CMK (cell line): ENCODE measurements at places on chromosomes 11 and 22.

GRCh38 chr11:61357233-61357893 is 4.3 kb downstream of the CYB561A3 start:
- no peak for DNase-seq

DNA sequence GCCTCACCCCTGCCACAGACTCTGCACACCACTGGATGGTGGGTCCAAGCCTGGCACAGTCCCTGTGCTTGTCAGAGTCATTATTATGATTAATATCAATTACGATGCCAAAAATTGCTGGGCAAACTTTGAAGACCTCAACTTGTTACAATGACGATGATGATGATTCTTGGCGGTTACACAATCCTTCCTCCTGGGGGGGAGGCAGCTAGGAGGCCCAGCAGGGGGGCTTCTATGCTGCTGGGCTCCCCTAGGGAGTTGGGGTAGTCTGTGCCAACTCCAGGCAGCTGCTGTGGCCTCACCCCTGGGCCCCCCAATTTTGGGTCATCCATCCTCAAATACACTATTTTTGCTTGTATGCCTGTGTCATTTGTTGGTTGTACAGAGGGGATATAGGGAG is 12.0 kb downstream of the SLC35E4 start:
- no peak for DNase-seq

DNA sequence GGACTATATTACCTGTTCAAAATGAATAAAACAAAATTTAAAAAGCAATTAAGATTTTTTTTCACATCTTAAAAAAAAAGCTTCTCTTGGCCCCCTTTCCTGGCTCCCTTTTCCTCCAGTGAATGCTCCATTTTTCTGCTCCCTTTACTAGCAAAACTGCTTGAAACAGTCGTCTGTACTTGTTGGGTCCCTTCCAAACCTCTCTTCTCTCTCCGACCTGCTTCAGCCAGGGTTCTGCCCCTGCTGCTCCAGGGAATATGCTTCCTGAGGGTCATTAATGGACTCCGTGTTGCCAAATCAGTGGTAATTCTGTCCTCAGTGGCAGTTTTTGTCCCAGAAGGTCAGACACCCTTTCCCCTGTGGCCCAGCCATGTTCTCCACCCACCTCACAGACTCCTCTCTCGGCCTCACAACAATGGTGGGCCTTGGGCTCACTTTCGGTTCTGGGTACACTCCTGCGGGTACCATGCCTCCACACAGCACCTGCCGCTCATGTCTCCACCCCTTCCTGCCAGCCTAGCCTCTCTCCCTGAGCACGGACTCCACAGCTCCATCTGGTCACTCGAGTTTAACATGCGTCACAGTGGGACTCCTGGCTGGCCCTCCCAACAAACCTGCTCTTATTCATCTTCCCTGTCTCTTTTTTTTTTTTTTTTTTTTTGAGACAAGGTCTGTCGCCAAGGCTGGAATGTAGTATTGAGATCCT is 7.8 kb upstream of the POLR3H start:
- no peak for DNase-seq

DNA sequence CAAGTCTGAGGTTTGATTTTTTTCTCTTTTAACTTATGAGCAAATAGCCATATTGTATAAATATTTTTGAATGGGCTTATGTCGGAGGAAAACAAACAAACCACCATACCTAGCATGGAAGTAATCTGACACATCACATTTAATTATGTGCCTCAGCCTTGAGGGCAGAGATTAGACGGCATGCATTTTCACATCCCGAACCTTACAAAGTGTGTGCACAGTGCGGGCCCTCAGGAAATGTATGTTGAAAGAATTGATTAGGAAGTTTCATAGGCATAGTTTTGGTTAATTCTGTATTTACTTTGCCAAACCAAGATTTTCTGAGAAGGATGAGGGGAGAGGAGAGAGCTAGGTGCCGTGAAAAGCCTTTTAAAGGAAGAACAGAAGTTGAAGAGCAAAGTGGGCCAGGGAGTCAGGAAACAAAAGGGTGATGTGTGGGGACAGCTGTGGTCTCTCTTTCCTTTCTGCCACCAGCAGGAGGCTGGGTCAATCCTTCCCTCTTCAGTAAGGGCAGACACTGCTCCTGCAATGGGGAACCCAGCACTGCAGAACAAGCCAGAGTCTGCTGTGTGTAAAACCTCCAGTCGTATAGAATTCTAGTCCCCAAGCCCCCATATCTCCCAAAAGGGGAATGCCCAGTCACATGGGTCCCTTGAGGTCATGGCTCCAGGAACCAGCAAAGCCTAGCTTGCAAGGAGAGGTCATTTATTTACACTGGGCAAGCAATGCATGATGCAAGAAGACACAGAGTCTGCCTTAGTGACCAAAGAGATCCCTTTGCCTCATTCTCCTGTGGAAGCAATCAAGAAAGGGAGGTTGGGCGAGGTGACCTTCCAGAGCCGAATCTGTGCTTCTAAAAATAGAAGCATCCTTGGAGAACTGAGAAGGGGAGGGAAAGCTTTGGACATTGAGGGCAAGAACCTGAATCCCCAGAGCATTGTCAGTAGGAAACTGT is 71.1 kb upstream of the OLFML1 start:
- no peak for DNase-seq

DNA sequence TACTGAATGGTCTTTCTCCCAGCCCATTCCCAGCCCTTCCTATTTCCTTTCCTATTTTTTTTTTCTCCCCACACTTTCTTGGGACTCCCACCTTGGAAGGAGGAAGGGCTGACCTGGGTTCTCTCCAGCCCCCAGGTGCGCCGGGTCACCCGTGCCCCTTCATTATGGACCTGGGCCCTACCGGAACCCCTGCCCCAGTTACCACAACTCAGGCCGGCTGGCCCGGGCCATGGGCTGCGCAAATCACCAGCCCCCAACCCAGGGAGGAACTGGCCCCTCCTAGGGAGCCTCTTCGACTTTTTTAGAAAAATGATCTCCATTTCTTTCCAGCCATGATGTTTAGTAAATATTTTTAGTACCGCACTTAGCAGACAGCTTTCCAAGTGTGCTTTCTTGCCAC is 62.2 kb downstream of the MORC2 start:
- no peak for DNase-seq

DNA sequence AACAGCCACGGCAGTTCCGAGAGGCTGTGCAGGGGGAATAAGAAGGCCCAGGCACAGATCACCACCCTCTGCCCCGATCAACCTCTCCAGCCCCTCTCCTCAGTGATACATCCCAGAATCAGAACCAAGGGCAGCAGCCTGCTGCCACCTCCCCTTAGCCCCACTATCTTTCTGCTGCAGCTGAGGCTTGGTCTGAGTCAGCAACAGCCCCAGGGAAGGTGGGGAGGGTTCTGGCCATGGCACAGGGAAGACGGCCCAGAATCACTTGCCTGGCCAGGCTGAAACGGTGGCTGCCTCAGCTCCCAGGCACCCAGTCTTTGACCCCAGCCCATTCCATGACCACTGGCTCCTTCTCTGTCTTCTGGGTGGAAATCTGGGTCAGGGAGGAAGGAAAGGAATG is 2.3 kb downstream of the CHID1 start:
- DNase-seq, result no peak

DNA sequence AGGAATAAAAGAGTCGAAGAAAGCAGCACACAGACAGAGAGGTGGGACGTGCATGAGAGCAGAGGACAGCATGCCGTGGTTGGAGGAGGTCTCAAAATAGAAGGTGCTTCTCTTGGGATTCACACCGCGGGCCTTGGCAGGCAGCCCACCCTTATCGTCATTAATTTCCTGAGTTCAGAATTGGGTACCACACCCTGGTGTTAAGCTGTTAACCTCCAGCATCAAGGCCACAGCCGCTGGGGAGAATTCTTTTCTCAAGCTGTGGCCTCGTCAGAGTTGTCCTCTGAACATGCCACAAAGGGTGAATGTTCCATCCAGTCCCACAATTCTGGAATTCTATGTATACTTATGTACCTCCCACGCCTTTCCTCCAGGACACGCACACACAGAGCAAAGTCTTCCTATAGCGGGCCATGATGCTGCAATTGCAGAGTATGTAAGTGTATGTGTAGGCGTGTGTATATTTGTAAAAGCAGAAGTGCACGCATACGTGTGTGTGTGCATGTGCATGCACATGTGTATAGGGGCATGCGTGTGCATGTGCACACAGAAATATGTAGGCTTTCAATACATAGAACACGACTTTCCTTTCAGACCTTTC is 39.0 kb downstream of the ADAMTS8 start:
- no peak for DNase-seq

DNA sequence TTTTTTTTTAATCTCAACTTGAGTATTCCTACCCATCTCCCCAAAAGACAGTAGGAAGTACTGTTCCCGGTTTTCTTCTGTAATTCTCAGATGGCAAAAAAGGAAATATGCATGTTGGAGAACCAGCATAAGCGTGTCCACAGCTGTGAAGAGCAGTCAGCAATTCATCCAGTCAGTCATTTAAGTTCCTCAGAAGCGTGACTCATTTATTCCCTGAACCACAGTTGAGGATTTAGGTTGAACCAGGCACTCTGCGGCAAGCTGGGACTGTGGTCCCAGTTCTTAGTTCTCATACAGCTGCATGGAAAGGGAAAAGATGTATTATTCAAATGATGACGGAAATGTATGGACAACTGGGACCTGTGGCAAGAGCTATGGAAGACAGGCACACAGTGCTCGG is 61.0 kb upstream of the MYO18B start:
- DNase-seq, result no peak

DNA sequence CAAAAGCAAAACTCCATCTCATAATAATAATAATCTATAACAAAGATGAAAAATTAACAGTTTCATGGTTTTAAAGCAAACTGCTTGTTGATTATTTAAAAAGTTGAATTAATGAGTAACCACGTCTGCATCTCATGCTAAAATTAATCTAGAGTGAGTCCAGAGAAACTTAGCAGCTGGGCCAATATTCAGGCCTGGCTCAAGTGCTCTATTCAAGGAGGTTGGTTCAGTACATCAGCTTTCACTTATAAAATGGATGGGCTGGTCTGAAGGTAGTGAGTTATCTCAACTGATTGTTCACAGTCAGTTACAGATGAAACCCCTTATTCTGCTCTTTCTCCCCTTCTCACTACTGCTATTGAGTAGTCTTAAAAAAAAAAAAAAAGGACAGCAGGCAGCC is 23.1 kb downstream of the VSTM5 start:
- no peak for DNase-seq

DNA sequence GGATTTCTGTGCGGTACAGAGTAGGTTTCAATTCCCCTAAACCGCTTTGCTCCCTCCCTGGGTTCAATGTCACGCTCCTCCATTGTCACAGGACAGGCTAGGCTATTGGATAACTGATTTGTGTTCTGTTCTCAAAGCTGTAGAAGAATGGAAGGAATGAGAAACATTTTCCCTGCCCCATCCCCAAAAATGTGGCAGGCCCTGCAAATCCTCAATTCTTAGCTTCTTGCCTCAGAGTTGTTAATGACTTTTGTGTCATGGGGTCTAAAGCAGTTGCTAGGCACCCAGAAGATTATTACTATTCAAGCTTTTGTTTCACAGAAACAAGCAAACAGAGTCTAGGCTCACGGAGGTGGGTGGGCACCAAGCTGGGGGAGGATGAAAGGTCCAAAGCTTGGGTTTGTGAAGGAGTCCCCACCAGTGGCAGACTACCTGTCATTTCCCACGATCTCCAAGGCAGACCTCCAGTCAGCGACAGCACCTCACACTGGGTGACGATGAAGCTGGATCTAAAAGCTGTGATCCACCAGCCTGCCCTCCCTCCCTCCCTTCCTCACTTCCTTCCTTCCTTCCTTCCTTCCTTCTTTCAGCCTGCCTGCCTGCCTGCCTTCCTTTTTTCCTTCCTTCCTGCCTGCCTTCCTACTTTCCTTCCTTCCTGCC is 1080.2 kb downstream of the OPCML start:
- DNase-seq, result no peak

- DNase-seq, result no peak
Measured at GRCh38 chr11:77287615-77288273, 13.7 kb downstream of the GDPD4 start.

- no peak for DNase-seq
Measured at GRCh38 chr22:19082101-19082500, 40.1 kb downstream of the DGCR2 start.

- DNase-seq, result no peak
Measured at GRCh38 chr11:85685125-85685819, 723 bp downstream of the CCDC89 start.

DNA sequence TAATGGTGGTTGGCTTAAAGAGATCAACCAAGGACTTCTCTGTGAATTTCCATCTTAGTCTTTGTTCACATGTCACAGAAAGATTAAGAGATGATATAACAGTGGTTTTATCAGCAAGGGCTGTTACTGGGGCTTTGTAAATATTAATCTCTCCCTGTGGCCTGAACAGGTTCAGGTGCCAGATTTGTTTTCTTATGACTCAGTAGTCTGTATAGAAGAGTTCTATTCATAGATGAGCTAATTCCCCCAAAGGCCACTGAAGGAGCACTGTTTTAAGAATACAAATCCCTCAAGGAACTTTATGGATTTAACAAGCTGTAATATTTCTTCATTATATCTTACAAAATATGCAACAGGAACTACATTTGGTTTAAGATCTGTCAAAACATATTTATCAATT is 50.4 kb downstream of the TCP11L1 start:
- DNase-seq, result no peak

GRCh38 chr11:102446606-102447005 is 6.0 kb downstream of the TMEM123 start:
- no peak for DNase-seq

DNA sequence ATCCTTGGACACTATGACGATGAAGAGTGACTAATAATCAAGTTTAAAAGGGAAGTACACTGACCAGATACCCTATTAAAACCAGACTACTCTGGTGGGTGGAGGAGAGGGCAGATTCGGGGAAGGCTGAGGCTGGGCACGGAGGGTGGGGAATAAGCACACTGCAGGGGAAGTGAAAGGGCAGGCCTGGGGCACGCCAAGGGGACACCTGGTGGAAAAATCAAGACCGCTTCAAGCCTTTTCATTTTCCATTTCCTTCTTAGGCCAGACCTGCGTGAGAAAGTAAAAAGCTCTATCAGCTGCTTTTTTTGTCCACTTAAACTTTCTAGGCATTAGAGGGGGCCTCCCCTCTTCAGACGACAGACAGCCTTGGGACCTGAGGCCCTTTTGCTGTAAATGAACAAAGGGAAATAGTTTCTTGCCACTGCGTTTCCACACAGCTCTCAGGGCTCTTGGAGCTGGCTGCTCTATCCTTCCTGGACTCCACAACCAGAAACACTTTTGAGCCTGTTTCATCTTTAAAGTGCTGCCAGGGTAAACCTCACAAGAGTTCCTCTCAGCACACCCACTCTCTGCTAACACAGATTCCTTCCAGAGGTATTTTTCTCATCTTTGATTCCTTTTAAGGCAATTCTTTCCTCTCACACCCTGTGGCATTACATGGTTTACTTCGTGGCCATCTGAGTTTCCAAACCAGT is 25.0 kb upstream of the SERPIND1 start:
- no peak for DNase-seq
